NCI-H1930 (cell line): ENCODE measurements at places on chromosomes 1 and 21.

GRCh38 chr1:112881742-112882127 is 74.3 kb downstream of the SLC16A1 start:
- DNase-seq, result no peak

GRCh38 chr1:162682013-162682419 is 49.8 kb downstream of the DDR2 start:
- no peak for DNase-seq

DNA sequence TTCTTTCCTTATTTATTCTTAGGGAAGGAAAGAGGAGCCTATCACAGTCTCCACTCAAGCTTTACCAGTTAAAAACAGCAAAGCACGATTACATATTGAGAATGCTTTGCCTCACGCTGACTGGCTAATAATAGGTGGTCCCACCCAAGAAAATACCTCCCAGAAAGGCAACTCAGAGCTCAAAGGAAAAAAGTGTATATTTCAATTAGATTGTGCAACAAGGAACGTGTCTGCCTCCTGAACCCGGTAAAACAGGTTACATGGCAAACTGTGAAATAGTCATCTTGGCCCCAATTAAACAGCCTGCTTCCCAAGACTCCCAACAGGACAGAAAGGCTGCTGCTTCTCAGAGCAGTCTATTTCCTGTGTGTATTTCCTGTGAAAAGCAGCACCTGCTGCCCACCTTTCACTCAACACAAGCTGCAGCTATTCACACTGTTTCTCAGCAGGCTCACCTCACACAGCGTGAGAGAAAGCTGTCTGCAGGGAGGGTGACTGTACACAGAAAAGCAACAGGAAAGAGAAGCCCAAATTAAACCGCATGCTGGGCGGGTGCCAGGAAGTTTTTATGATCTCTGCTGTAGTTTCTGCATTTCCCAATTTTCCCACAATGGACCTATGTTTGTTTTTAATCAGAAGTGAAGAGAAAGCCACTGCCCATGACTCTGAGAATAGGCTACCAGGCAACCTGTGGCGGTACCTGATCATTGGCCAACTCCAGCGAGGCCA is 44.0 kb downstream of the URB1 start:
- no peak for DNase-seq

- no peak for DNase-seq
Observed at GRCh38 chr1:65278376-65279069, 30.8 kb upstream of the DNAJC6 start.

GRCh38 chr1:231850786-231851185 is 224.2 kb downstream of the DISC1 start:
- DNase-seq, result no peak

GRCh38 chr1:208164609-208165008 is 79.6 kb downstream of the PLXNA2 start:
- no peak for DNase-seq

DNA sequence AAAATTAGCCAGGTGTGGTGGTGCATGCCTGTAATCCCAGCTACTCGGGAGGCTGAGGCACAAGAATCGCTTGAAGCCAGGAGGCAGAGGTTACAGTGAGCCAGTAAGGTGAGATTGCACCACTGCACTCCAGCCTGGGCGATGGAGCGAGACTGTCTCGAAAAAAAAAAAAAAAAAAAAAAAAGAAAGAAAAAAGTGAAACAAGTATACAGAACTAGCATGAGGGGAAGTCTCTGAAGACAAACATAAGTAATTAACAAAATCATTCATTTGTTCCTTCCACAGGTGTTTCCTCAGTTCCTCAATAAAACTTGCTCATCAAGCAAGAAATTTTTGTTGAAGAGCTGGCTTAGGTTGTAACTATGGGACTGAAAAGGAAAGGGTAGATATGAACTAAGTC is 52.2 kb upstream of the CNN3 start:
- no peak for DNase-seq

- DNase-seq, result no peak
Observed at GRCh38 chr1:201264554-201264953, 18.8 kb upstream of the PKP1 start.

GRCh38 chr1:245791410-245792312 is 636.9 kb downstream of the KIF26B start:
- DNase-seq, result no peak

DNA sequence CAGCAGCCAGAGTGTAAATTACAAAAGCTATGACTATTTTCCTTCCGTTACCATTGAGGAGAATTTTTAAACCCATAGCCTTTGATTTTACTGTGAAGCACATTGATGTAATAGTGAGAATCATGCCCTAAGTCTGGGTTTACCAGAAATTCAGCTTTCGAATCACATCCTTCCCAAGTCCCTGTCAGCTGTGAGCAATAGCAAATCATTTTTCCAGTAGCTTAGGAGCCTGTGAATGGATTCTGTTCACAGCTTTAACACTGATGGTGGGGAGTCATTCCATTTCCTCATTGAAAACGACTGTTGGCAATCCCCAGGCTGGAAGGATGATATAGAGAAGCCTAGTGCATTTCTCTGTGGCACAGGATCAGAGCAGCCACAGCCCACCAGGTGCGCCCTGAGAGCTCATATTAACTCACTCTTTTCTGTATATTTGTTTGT is 82.2 kb upstream of the C1orf105 start:
- DNase-seq, result no peak

GRCh38 chr1:110240476-110241210 is 30.5 kb downstream of the KCNC4 start:
- DNase-seq, result no peak

DNA sequence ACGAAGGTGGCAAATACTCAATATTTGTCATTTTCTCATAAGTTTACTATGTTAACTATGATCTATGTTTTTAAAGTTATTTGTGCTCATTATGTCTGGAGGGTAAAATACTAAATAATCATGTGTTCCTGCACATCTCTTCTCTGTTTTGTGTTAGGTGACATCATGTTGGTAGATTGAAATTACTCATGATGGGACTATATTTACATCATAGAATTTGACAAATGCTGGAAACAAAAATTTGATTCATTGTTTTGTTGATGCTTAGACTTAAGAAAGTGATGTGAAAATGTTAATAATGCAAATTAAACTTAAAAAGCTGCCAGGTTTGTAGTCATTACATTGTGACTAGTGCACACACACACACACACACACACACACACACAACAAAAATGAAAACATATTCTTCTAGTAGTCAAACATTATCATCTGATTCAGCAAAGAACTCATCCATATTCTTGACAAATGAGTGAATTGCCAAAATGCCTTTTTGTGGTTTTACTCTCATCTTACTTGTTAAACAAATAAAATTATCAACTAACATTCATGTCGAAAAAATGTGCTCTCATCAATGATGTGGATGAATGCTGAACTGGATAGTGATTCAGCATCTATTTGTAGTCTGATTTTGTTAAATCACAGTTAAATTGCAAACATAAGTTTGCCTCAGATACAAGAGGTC is 870.7 kb downstream of the BRINP3 start:
- DNase-seq, result no peak

DNA sequence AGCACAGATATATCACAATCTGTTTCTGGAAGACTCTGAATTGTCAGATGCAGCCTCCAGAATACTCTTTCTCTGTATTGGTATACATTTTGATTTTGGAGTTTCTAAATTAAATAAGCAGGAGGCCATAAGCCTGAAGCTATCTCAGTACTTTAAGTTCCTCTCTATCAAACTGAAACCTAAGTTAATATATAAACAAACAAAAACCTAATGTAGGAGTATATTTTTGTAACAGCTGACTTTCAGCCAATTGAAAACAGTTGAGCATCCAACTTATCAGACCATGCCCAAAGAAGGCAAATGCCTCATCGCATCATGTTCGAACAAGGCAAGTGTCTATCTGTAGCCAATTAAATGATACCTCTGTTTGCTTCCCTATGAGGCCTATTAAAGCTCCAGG is 1054.4 kb downstream of the AMY1C start:
- no peak for DNase-seq

GRCh38 chr1:8625491-8625890 is 191.9 kb downstream of the RERE start:
- no peak for DNase-seq

DNA sequence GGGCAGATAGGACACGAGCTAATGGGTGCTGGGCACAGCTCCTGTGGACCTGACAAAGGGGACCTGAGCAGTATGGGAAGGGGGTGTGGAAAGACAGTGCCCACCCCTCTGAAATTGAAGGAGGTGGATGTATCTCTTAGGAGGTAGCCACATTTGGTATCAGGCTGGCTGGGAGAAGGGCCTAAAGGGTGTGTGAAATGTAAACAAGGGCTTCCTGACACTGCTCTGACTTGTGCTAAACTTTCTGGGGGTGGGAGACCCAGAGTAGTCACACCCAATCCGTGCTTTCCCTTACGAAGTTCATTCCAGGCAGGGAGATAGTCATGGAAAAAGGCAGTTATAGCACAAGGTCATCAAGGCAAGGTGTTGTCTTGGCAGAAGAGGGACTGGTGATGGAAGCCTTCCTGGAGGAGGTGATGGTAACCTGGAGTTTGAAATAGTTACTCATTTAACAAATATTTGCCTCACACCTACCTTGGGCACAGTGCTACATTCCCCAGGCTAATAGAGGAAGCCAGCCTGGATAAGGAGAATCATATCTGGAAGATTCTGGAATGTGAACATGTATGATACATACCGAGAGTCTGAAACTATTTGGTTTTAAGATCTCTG is 5.3 kb upstream of the CCDC24 start:
- DNase-seq, result no peak

DNA sequence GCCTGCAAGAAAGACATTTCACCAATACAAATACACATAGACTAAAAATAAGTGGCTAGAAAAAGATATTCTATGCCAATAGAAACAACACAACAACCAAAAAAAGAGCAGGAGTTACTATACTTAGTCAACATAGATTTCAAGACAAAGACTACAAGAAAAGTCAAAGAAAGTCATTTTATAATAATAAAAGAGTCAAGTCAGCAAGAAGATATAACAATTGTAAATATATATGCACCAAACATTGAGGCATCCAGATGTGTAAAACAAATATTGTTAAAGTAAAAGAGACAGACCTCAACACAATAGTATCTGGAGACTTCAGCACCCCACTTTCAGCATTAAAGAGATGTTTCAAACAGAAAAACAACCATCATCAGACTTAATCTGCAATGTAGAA is 104.6 kb downstream of the AMY1C start:
- DNase-seq, result no peak

GRCh38 chr1:232678185-232678886 is 48.4 kb upstream of the SIPA1L2 start:
- peak; percentile 44 for DNase-seq

DNA sequence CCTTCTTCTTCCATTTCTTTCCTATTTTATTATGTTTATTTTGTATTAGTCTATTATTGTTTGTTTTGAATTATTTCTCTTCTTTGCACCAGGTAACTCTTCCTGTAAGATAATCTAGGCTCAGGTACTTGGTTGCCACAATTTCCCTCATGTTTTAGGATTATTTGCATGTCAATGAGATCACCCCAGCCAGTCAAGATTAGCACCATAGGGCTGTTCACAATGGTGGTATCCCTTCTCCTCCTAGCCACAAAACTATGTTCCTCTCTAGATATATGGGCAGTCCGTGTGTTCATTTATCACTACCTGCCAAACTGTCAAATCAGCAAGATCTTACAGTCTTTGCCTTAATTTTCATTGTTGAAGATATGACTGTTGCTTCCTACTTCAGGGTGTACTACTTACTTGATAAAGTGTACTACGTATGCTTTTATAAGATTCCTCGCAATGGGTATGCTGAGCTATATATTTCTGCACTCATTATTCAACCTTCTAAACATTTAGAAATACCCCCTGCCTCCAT is 1536.2 kb downstream of the PLA2G4A start:
- no peak for DNase-seq

- no peak for DNase-seq
Observed at GRCh38 chr1:50350868-50351267, 72.4 kb downstream of the DMRTA2 start.

DNA sequence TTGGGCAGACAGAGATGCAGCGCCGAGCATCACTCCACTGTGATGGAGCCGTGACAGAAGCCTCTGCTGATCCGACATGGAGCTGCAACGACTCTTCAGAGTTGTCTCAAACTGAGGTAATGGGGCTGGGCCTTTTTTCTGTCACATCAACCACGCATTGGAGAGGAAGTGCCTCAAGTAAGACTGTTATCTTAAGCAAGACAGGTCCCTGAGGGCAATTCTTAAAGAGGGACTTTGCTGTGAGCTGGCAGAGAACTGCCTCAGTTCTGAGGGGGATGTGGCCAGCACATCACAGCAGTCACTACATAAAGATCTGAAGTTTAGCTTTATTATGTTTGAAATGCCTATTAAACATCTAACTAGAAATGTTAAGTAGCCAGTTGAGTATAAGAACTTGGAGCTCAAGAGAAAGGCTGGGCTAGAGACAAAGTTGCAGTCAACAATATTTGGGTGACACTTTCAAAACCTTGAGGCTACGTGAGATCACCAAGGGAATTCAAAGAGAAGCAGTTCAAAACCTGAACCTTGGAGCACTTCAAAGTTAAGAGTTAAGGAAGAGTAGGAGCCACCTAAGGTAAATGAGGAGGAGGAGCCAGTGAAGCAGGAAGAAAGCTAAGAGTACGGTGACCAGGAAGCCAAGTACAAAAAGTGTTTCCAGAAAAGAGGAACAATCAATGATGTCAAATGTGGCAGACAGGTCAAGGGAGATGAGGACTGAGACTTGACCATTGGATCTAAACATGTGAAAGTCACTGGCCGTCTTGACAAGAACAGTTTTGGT is 54.2 kb upstream of the BCL9 start:
- no peak for DNase-seq

GRCh38 chr1:22212400-22213233 is 69.7 kb upstream of the WNT4 start:
- DNase-seq, result no peak

DNA sequence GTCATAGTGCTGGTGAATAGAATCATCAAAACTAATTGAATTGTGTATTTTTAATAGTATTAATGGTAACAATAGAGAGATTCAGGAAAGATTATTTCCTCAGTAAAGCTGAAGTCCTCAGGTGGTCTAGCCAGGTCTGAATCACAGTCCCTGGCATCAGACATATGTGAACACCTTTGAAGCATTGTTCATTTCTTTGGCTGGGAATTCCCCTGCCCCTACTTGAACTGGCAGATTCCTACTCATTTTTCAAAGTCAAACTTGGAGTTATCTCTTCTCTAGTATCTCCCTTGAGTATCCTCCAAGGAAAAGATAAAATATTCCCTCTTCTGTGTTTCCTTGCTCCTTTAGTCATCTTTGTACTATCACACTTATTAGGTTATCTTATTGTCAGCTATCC is 759.8 kb downstream of the ADGRL2 start:
- DNase-seq, result no peak
